ENCODE measurements at places on chromosomes 2 and 18.

DNA sequence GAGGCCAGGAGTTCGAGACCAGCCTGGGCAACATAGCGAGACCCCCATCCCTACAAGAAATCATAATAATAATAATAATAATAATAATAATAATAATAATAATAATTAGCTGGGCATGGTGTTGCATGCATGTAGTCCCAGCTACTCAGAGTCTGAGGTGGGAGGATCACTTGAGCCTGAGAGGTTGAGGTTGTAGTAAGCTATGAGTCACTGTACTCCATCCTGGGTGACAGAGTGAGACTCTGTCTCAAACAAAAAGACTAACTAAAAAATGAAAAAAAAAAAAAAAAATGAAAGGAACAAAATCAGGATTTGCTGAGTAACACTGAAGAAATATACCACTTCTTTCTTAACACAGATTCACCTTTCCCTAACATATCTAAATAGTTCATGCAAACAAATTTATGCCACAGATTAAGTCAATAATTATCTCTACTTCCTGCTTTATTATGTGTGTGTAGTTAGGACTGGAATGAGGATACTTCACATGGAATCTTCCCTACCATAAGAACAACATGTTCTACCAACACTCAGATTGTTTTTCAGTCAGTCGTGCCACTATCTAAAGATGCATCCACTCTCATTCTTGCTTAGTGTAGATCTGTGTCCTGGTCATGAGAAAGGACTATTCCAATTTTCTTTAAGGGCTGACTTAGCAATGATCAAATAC lies 928.7 kb downstream of the SLC4A3 start:
- DNase-seq, result no peak

GRCh38 chr2:128628206-128628605 lies 309.5 kb upstream of the HS6ST1 start:
- no peak for DNase-seq

GRCh38 chr2:120992791-120993555 lies 257.3 kb downstream of the GLI2 start:
- no peak for DNase-seq

- DNase-seq, result no peak
Measured at GRCh38 chr2:174704061-174704460, 60.2 kb downstream of the CHRNA1 start.

DNA sequence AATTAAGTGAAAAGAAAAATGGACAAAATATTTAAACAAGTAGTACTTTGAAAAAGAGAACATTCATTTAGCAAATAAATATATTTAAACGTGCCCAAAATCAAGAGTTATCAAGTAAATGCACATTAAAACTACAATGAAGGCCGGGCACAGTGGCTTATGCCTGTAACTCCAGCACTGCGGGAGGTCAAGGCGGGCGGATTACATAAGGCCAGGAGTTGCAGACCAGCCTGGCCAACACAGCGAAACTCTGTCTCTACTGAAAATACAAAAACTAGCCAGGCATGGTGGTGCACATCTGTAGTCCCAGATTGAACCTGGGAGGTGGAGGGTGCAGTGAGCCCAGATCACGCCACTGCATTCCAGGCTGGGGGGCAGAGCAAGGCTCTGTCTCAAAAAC lies 9.8 kb downstream of the STAM2 start:
- DNase-seq, result no peak
